CD4-positive, alpha-beta T cell treated with Interleukin-6 at 100 ng/mL for 8 hours (primary cell): ENCODE measurements at places on chromosomes 13 and 19.

DNA sequence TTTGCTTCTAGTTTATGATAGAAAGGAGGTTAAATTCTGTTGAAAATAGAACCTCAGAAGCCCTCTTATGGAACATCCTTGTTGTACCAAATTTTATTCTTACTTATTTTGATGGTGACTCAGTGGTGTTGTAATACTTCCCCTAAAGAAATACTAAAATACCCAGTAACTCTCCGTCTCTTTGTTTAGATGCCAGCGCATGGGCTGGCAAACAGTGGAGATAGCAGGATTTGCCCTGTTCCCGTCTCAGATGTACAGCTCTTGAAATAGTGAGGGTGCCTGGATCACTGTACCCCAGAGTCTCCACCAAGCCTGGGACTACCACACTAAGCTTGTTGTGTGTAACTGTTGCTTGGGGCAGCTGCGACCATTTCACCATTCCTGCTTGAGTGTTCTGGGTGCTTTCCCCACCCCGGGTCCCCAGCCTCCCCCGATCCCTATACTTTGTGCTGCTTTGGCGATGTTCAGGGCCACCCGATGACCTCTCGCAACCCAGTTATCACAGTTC lies 67.0 kb upstream of the TEX29 start:
- DNase-seq: no peak

- DNase-seq: no peak
These were observed 304 bp downstream of the EVI5L start for GRCh38 chr19:7830272-7830771.

GRCh38 chr19:5152767-5153532 lies 184.0 kb downstream of the KDM4B start:
- no peak for DNase-seq

- no peak for DNase-seq
These were observed 6.1 kb downstream of the SACS start for GRCh38 chr13:23427342-23427843.

- no peak for DNase-seq
These were observed 190.0 kb downstream of the HS6ST3 start for GRCh38 chr13:96279904-96280303.

- no peak for DNase-seq
These were observed 72.9 kb downstream of the ARHGEF7 start for GRCh38 chr13:111187960-111188541.

GRCh38 chr13:106132216-106132615 lies 403.2 kb downstream of the EFNB2 start:
- DNase-seq: no peak

DNA sequence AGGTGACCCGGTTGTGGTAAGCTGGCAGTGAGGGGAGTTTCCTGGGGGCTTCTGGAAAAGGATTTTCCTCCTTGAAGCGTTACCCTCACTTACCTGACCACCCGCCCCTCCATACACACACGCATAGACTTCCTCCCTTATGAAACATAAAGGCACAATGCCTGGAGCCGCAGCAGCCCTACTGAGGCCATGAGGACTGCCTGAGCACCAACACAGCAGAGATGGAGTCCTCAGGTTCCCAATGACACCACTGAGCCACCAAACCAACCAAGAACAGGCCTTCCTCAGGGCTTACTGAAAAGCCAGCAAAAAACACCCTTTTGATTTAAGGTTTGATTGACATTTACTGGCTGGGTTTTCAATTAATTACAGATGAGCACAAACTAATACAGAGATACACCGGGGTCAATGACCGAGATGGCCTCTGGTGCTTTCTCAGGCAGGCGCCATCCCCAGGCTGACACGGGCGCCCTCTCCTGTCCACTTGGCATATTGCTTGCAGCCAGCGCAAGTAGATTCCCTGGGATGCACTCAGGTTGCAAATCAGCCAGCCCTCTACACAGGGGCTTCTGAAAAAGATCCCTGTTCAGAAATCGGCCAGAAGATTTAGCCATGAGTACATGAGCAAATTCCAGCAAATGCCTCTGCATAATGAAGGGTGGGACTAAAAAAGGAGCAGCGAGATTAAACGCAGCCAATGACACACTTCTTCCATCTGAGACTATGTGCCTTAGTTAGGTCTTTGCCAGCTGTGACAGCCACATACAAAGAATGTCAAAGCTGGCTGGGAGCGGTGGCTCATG lies 14.8 kb downstream of the OPA3 start:
- peak; percentile 33 for DNase-seq

GRCh38 chr19:27744926-27745768 lies 1467.8 kb downstream of the UQCRFS1 start:
- no peak for DNase-seq

DNA sequence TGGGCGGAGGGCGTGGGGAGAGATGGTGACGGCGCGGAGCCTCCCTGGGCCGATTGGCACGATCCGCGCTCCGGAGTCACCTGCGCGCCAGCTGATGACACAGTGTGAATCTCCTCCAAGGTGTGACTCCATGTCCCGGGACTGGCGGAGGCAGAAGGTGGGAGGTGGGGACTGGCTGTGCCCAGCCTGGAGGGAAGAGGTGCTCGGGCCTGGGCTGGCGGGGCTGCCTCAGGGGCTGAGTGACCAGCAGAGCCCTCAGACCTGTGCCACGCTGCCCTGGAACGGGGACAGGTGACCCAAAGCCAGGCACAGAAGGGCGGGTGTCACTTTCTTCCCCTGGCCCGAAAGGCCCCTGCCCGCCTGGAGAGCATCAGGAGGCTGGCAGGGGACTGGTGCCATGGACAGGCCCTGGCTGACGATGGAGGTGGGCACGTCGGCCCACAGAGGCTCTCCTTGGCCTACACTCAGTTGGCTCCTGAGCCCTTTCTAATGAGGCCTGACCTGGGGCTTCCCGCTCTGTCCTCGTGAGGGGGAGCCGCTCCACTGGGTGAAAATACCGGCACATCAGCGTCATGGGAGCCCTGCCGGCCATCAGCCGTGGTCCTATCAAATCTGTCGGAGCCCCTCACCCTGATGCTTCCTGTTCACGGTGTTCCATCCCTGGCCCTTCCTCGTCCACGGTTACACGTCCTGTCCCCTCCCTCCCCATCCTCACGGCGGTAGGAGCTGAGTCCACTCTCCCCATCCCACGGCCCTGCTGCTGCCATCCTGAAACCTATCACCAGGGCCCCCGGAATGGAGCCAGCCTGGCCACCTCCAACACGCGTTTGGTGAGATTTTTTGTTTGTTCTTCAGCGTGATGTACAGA lies 75.6 kb downstream of the SPACA7 start:
- no peak for DNase-seq

GRCh38 chr13:40792284-40793051 lies 3.1 kb downstream of the SLC25A15 start:
- no peak for DNase-seq

DNA sequence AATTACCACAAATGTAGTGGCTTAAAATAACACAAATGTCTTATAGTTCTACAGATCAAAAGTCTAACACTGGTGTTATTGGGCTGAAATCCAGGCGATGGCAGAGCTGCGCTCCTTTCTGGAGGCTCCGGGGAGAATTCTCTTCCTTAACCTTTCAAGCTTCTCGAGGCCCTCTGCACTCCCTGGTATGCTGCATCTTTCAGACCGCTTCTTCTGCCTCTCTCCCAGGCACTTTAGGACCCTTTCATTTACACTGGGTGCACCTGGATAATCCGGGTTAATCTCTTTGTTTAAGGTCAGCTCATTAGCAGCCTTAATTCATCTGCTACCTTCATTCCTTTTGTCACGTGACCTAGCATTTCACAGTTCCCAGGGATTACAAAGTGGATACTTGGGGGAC lies 211.3 kb upstream of the RFC3 start:
- DNase-seq: no peak

- no peak for DNase-seq
These were observed 112.8 kb downstream of the POSTN start for GRCh38 chr13:37485756-37486155.

- no peak for DNase-seq
These were observed 53.2 kb upstream of the EEF1AKMT1 start for GRCh38 chr13:20826843-20827560.

GRCh38 chr19:2420490-2420889 lies 6.9 kb downstream of the TIMM13 start:
- no peak for DNase-seq
